A549 treated with AZD2906 at 1 μM for 4 hours (cell line): ENCODE measurements at places on chromosomes 4 and X. TPM values are rescaled to one million over a fixed set of nuclear protein-coding genes. Genes with fewer than 3 reads are reported as not detected.

UGDH gene
- 146 to 274 TPM (median 157 TPM) in 5 replicates for total RNA-seq

SPANXD gene
- not detected in 5 replicates for total RNA-seq

GPR82 gene
- total RNA-seq: not detected in 5 replicates

TRIML2 gene
- 30.7 to 47.1 TPM (median 37.1 TPM) in 5 replicates for total RNA-seq

ZMAT1 gene
- total RNA-seq: 0.01 to 0.07 TPM (median 0.03 TPM) in 5 replicates

PFKFB1 gene
- 0.05 to 0.10 TPM (median 0.07 TPM) in 5 replicates for total RNA-seq

DUSP21 gene
- total RNA-seq: not detected in 5 replicates

TRMT10A gene
- 3.4 to 4.9 TPM (median 3.5 TPM) in 5 replicates for total RNA-seq

SLC4A4 gene
- 0.97 to 1.8 TPM (median 1.4 TPM) in 5 replicates for total RNA-seq

CFAP47 gene
- total RNA-seq: not detected in 5 replicates

KANTR gene
- total RNA-seq: 1.3 to 1.8 TPM (median 1.7 TPM) in 5 replicates

CPZ gene
- total RNA-seq: 0.08 to 0.30 TPM (median 0.24 TPM) in 5 replicates

FGD1 gene
- 5.1 to 7.0 TPM (median 5.9 TPM) in 5 replicates for total RNA-seq

GRIA2 gene
- total RNA-seq: not detected in 5 replicates

BST1 gene
- 14.2 to 19.0 TPM (median 15.5 TPM) in 5 replicates for total RNA-seq

BMP2K gene
- total RNA-seq: 10.5 to 12.1 TPM (median 11.8 TPM) in 5 replicates

GPR34 gene
- 0.05 to 0.14 TPM (median 0.07 TPM) in 3 of 5 replicates, not detected in the others for total RNA-seq

RHOH gene
- 0.10 to 0.28 TPM (median 0.17 TPM) in 5 replicates for total RNA-seq

ZCCHC4 gene
- total RNA-seq: 3.6 to 4.9 TPM (median 4.1 TPM) in 5 replicates

NHS gene
- 1.8 to 2.6 TPM (median 2.1 TPM) in 5 replicates for total RNA-seq

C4orf51 gene
- total RNA-seq: not detected in 5 replicates

UXT gene
- 150 to 189 TPM (median 178 TPM) in 5 replicates for total RNA-seq

CSAG2 gene
- total RNA-seq: not detected in 5 replicates

GPR50 gene
- total RNA-seq: 0.11 to 0.40 TPM (median 0.20 TPM) in 5 replicates

INTS12 gene
- total RNA-seq: 14.8 to 17.9 TPM (median 15.8 TPM) in 5 replicates

GYPB gene
- not detected in 5 replicates for total RNA-seq

FAT4 gene
- total RNA-seq: 1.4 to 2.7 TPM (median 1.7 TPM) in 5 replicates

HERC3 gene
- total RNA-seq: 5.7 to 11.2 TPM (median 7.6 TPM) in 5 replicates

POLN gene
- 0.44 to 0.80 TPM (median 0.57 TPM) in 5 replicates for total RNA-seq

HPGD gene
- total RNA-seq: 76.8 to 98.7 TPM (median 83.9 TPM) in 5 replicates

SCRG1 gene
- total RNA-seq: not detected in 5 replicates

SLC2A9 gene
- total RNA-seq: 0.34 to 0.66 TPM (median 0.38 TPM) in 5 replicates

CTAG2 gene
- total RNA-seq: not detected in 5 replicates

ERAS gene
- 0.12 to 0.16 TPM in 2 of 5 replicates, not detected in the others for total RNA-seq

SYP gene
- 2.2 to 3.2 TPM (median 2.7 TPM) in 5 replicates for total RNA-seq

MAGEC1 gene
- total RNA-seq: 0.03 to 0.05 TPM (median 0.03 TPM) in 5 replicates

DCAF12L2 gene
- total RNA-seq: 0.06 to 0.10 TPM (median 0.08 TPM) in 5 replicates

MAGEA2B gene
- total RNA-seq: 0.06 to 0.23 TPM in 2 of 5 replicates, not detected in the others

C4orf46 gene
- 6.9 to 8.7 TPM (median 7.7 TPM) in 5 replicates for total RNA-seq

GPRIN3 gene
- total RNA-seq: 1.1 to 1.9 TPM (median 1.7 TPM) in 5 replicates

CPE gene
- total RNA-seq: 1.6 to 2.3 TPM (median 1.8 TPM) in 5 replicates

PLAC1 gene
- 0.52 to 1.5 TPM (median 0.65 TPM) in 5 replicates for total RNA-seq

SLC26A1 gene
- 0.20 to 0.74 TPM (median 0.26 TPM) in 5 replicates for total RNA-seq

VGLL1 gene
- total RNA-seq: not detected in 5 replicates

PRRG3 gene
- not detected in 5 replicates for total RNA-seq

KLB gene
- total RNA-seq: 0.08 to 0.15 TPM (median 0.14 TPM) in 5 replicates

BEX1 gene
- not detected in 5 replicates for total RNA-seq

CYP4V2 gene
- total RNA-seq: 2.5 to 3.5 TPM (median 3.1 TPM) in 5 replicates

DUX4 gene
- total RNA-seq: not detected in 5 replicates

MAMLD1 gene
- 6.2 to 7.1 TPM (median 6.4 TPM) in 5 replicates for total RNA-seq

SLITRK4 gene
- total RNA-seq: not detected in 5 replicates
